ENCODE measurements at places on chromosomes 1 and 21.
A peak's percentile ranks its signal among the peaks of the same experiment; 100 is the strongest.

- peaks cover 1% of the 10 kb centered on the region for H3K36me3 ChIP-seq
- H3K4me1 ChIP-seq: peaks cover 13% of the 10 kb centered on the region
- no peak overlapping the region for H3K4me3 ChIP-seq
- H3K27ac ChIP-seq: no peak overlapping the region
- DNase-seq: peak; percentile 79
- no peaks in the 10 kb centered on the region for H3K27me3 ChIP-seq
Measured at GRCh38 chr21:45136927-45137611, 62.7 kb downstream of the ADARB1 start.

DNA sequence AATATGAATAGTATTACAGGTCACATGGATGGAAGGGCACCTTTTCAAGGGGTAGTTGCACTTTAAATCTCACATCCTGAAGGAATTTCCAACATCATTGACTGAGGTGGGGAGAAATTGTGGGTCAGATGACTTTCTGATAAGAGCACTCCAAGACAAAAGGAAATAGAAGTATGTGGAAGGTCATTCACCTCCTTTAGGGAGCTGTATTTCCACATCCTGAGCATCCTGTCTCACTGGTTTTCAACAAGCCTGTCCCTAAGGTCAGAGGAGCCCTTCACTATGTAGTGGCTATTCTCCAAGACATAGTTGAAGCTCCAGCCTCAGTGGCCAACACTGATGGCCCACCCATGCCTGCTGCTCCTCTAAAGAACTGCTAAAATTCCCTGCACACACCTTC, 76.5 kb downstream of the ATP1A1 start:
- DNase-seq: no peak
- H3K4me3 ChIP-seq: no peak overlapping the region
- no peak overlapping the region for H3K27ac ChIP-seq

GRCh38 chr1:117895482-117896114, 33.8 kb downstream of the GDAP2 start:
- peak; percentile 76 for DNase-seq
- no peaks in the 10 kb centered on the region for H3K27me3 ChIP-seq
- peaks cover 14% of the 10 kb centered on the region for H3K36me3 ChIP-seq
- H3K4me3 ChIP-seq: no peak overlapping the region
- peaks cover 1% of the 10 kb centered on the region for H3K4me1 ChIP-seq

GRCh38 chr1:230335861-230336522, 90.1 kb downstream of the PGBD5 start:
- H3K4me1 ChIP-seq: no peaks in the 10 kb centered on the region
- no peak overlapping the region for H3K27ac ChIP-seq
- no peak for DNase-seq

DNA sequence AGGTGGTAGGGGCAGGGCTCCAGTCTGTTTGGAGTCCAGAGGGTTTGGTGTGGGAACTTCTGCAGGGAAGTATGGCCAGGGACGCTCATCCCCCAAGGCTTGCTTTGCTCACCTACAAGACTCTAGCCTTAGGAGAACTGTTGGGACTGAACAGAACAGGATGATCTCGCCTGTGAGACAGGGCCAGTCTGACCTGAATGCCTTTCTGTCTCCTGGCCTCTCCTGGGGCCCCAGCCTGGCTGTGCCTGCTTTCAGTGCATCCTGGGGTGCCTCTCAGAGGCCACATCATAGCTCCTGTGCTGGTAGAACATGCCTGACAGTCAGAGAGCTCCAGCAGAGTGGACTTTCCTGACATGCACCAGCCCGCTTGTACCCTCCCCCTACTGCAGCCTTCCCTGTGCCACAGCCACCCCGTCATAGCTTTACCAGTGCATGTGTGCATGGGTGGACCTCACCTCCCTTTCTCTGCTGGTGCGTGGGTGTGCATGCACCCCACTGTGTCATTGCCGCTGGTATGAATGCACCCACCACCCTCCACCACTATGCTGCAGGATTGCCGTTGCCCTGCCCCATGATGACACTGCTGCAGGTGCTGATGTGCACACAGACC, 165.8 kb downstream of the GIPC2 start:
- DNase-seq: no peak
- no peak overlapping the region for H3K4me3 ChIP-seq
- no peaks in the 10 kb centered on the region for H3K27me3 ChIP-seq
- H3K4me1 ChIP-seq: no peaks in the 10 kb centered on the region

DNA sequence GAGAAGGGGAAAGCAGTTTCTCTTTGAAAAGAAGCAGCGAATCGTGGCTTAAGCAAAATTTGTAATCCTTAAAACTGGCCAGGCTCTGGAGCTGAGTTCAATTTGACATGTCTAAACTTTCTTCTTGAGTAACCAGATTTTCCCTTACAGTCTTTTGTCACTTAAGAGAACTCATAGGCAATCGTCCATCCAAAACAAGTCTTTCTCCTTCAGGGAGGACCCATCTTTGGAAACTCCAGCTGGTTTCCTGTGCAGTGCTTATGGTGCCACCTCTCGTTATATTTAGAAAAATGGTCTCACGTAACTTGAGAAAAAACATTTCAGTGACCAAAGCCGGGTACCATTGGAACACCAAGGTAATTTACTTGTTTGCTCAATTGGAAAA, 1.8 kb upstream of the PTTG1IP start:
- peaks cover 3% of the 10 kb centered on the region for H3K27me3 ChIP-seq
- H3K36me3 ChIP-seq: peaks cover 3% of the 10 kb centered on the region
- H3K27ac ChIP-seq: peak overlapping the region; percentile 94
- H3K4me1 ChIP-seq: peaks cover 46% of the 10 kb centered on the region
- DNase-seq: peak; percentile 48

- no peaks in the 10 kb centered on the region for H3K4me1 ChIP-seq
- no peaks in the 10 kb centered on the region for H3K36me3 ChIP-seq
- no peak for DNase-seq
- no peak overlapping the region for H3K4me3 ChIP-seq
- H3K27me3 ChIP-seq: peaks cover 2% of the 10 kb centered on the region
Measured at GRCh38 chr1:31445951-31446350, 32.9 kb downstream of the SERINC2 start.

DNA sequence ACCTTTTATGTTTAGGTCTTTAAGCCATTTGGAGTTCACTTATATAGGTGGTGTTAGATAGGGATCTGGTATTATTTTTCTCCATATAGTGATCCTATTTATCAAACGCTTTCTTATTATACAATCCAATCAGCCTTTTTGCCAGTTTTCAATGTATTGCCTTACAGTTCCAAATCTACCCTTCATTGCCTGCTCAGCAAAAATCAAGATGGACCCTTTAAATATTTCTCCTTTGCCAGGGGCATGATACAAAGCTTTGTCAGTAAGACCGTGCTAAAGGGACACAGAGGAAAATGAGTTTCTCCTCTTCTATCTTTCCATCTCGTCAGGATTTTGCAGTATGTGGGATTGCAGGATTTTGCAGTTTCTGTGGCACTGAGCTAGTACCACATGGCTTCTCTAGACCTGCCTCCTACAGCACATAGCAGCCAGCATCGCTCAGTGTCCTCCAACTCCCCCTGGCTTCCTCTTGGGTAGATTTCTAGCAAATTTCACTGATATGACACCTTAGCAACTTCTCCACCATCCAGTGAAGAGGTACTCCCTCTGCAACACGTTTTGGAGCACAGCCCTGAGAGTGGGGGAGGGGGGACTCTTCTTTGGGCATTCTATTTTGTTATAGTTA, 22.5 kb upstream of the CAP1 start:
- no peak for DNase-seq
- peaks cover 3% of the 10 kb centered on the region for H3K36me3 ChIP-seq
- H3K27ac ChIP-seq: no peak overlapping the region
- no peaks in the 10 kb centered on the region for H3K4me1 ChIP-seq

DNA sequence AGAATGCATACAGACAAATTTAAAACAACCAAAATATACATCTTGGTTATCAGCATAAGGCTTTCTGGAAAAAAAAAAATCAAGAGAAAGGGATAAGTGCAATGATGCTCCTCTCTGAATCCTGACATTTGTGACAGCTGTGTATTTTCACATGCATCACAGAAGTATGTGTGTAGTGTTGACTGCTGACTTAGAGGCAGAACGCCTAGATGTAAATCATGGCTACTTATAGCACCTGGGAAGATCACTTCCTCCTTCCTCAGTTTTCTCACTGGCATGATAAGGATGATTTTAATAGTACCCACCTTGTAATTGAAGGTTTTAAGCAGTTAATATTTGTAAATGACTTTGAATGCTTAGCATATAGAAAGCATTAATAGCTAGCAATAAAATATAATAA, 112.5 kb downstream of the MRPL39 start:
- H3K4me3 ChIP-seq: no peak overlapping the region
- H3K36me3 ChIP-seq: peaks cover 8% of the 10 kb centered on the region
- no peaks in the 10 kb centered on the region for H3K27me3 ChIP-seq
- H3K27ac ChIP-seq: no peak overlapping the region
- H3K4me1 ChIP-seq: peaks cover 11% of the 10 kb centered on the region

GRCh38 chr1:228275430-228276173, 67.8 kb downstream of the OBSCN start:
- H3K27ac ChIP-seq: peak overlapping the region; percentile 74
- peaks cover 6% of the 10 kb centered on the region for H3K4me1 ChIP-seq
- peak overlapping the region; percentile 73 for H3K4me3 ChIP-seq
- H3K36me3 ChIP-seq: no peaks in the 10 kb centered on the region

DNA sequence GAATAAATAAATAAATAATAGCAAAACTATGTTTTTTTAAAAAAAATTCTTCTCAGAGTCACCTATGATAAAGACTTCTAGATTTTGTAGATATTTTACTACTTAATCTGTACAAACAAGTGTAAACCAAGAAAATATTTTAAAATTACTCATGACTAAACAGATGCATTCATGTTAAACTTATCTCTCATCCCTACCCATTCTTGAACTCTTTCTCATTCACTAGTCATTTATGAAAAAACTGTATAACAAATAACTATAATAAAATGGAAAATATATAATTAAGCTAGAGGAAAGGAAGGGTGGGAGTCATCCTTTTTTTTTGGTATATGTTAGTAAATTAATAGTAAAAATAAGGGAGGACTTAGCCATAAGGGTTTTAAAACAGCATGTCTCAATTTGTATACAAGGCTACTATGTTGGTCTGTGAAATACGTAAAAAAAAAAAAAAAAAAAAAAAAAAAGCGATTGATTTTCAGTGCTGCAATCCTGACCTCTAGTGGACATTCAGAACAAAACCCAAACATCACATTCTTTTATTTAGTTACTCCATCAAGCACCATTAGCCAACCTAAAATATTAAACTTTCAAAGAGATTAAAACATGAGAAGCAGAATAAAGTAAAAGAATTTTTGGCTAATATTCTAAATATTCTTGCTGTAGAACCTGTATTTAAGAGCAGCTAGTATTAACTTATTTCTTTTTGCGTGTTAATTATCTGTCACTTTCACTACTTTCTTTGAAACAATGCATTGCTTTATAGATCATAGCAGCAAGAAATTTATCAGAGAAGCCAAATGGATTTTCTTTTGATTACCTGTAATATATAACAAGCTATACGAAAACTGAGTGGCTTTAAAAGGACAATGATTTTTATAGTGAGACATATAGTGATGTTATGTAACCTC, 255.8 kb upstream of the CACYBP start:
- peaks cover 1% of the 10 kb centered on the region for H3K4me1 ChIP-seq
- no peak overlapping the region for H3K27ac ChIP-seq
- DNase-seq: no peak
- no peaks in the 10 kb centered on the region for H3K36me3 ChIP-seq

GRCh38 chr21:28135646-28136045, 857.0 kb downstream of the LTN1 start:
- no peak overlapping the region for H3K4me3 ChIP-seq
- no peak overlapping the region for H3K27ac ChIP-seq
- no peaks in the 10 kb centered on the region for H3K27me3 ChIP-seq
- H3K4me1 ChIP-seq: no peaks in the 10 kb centered on the region
- H3K36me3 ChIP-seq: no peaks in the 10 kb centered on the region

DNA sequence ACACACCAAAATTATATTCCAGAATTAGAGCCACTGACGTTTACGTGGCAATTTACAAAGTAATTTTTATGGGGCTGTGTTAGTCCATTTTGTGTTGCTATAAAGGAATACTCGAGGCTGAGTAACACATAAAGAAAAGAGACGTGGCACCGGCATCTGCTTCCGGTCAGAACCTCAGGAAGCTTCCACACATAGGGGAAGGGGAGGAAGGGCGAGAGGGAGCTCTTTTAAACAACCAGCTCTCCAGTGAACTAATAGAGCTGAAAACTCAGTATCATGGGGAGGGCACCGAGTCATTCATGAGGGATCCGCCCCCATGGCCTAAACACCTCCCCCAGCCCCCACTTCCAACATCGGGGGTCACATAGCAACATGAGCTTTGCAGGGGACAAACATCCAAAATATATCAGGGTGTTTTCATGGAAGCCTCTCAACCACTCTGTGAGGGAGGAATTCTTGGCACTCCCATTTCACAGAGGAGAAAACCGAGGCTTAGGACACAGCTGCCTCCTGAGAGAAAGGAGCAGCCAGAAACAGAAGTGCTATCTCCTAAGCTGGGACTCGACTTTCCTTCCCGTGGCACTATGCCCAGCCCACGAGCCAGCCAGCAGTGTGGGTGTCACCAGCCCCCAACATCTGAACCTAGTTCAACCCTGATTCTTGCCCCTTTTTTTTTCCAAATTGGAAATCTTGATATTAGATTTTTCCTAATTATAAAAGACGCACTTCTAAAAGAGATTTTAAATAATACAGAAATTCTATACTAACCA, 29.2 kb downstream of the MIS18A start:
- no peak for DNase-seq
- peaks cover 9% of the 10 kb centered on the region for H3K27me3 ChIP-seq
- H3K4me3 ChIP-seq: no peak overlapping the region
- H3K27ac ChIP-seq: no peak overlapping the region

DNA sequence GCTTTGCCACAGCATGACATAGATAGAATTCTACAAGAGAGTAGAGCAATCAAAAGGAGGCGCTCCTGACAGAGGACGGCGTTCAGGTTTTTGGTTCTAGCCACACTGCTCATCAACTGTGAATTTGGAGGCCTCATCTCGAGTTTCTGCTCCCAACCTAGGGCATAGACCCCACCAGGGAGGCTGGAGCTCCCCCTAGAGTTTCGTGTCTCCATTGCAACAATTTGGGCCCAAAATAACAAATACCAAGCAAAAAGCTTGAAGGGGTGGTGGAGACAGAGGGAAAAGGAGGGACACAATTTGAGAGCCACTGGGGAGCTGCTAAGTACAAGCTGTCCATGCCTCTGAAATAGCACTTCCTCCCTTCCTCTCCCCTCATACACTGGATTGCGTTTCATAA, 297.0 kb downstream of the GPATCH2 start:
- DNase-seq: no peak
- H3K27me3 ChIP-seq: no peaks in the 10 kb centered on the region
- no peaks in the 10 kb centered on the region for H3K36me3 ChIP-seq
- no peak overlapping the region for H3K27ac ChIP-seq
- no peak overlapping the region for H3K4me3 ChIP-seq

DNA sequence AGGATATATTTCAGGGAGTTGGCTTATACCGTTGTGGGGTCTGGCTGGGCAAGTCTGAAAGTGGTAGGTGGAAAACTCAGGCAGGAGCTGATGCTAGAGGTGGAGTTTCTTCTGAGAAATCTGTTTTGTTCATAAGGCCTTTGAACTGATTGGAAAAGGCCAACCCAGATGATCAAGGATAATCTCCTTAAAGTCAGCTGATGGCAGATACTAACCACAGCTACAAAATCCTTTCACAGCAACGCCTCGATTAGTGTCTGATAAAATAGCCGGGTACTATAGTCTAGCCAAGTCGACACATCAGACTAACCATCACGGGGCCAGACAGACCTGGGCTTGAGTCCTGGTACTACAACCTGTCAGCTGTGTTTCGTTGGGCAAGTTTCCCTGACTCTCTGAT, 21.4 kb downstream of the OPRD1 start:
- no peak overlapping the region for H3K27ac ChIP-seq
- peaks cover 4% of the 10 kb centered on the region for H3K27me3 ChIP-seq
- H3K4me3 ChIP-seq: no peak overlapping the region
